Osteocyte (in vitro differentiated cells): ENCODE measurements at places on chromosomes 2 and 18.

GRCh38 chr2:128734521-128735295 is 416.0 kb upstream of the HS6ST1 start:
- no peak overlapping the region for H3K27ac ChIP-seq
- no peaks in the 10 kb centered on the region for H3K27me3 ChIP-seq
- peaks cover 43% of the 10 kb centered on the region for H3K4me1 ChIP-seq

DNA sequence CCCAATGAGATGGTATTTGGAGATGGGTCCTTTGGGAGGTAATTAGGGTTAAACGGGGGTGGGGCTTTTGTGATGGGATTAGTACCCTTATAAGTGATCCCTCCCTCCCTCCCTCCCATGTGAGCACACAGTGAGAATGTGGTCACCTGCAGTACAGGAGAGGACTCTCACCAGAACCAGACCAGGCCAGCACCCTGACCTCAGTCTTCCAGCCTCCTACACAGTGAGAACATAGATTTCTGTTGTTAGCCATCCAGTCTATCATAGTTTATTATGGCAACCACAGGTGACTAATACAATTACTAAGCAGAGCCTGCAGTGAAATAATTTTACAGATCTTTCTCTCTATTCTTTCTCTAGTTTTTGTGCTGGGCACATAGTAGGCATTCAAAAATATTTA is 137.7 kb upstream of the PKDCC start:
- no peaks in the 10 kb centered on the region for H3K36me3 ChIP-seq
- H3K4me3 ChIP-seq: no peak overlapping the region
- peaks cover 47% of the 10 kb centered on the region for H3K4me1 ChIP-seq

DNA sequence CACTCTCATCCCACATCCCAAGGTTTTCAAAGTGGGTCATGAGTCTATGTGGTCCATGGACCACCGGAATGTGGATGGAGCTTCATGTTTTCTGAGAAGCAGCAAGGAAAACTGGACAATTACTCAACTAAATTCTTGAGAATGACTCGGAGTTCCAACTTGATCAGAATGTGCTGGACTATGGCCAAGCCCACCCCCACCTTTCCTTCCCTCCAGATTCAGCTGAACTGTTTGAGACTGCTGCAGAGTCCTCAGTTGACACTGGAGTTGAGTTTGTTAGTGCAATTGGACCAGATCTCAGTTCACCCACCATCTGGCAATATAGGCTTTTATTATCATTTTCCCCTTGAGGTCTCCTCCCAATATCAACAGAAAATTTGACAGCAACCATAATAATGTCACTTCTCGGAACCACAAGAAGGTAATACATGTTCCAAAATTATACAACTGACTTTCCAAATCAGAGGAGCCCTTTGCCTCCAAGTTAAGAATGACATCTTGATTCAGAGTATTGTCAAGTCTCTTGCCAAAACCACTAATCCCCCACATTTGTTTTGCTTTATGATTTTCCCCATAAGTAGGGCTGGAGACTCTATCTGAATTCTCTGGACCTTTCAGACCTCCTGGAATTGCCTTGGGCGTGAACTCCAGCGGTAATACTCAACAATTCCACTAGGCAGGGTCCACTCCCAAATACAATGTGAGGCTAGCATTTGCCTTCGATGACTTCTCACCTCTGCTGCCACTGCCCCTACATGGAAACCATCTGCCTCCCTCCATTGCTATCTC is 8.8 kb downstream of the COL4A4 start:
- no peaks in the 10 kb centered on the region for H3K4me1 ChIP-seq
- H3K36me3 ChIP-seq: no peaks in the 10 kb centered on the region
- H3K27me3 ChIP-seq: peaks cover 21% of the 10 kb centered on the region
- no peak overlapping the region for H3K4me3 ChIP-seq

- H3K4me1 ChIP-seq: peaks cover 8% of the 10 kb centered on the region
- peaks cover 18% of the 10 kb centered on the region for H3K27me3 ChIP-seq
- DNase-seq: no peak
- H3K36me3 ChIP-seq: no peaks in the 10 kb centered on the region
- H3K4me3 ChIP-seq: no peak overlapping the region
- H3K27ac ChIP-seq: no peak overlapping the region
These were observed 31.2 kb upstream of the SLC66A3 start for GRCh38 chr2:11123856-11124759.

DNA sequence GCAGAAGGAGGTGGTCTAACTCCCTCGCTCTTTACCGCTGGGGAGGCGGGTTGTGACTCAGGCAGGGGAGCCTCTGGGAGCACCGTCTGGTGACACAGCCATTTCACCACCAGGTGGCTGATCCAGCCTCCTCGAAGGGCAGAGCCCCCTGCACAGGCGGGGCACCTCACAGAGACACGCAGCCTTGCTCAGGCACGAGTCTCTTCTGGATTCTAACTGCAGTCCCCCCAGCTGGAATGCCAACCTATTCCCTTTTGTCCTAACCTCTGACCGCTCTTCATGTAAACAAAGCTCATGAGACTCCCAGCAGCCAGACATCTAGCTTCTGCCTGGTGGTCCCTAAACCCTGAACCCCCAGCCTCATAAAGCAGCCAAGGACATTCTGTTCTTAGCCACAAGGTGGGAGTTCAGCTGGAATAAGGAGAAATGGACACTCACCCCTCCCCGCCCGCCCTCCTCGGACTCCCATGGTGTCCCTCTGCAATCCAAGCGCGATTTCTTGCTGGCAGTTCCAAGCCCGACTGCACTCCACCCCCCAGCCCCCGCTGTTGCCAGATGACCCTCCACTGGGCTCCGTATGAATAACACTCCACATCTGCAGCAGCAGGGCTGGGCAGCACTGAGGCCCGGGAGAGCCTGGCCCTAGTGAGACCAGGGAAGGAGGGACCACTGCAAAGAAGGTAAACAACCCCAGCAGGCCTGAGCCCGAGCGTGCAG is 84.3 kb downstream of the TNS1 start:
- peaks cover 76% of the 10 kb centered on the region for H3K4me1 ChIP-seq
- H3K36me3 ChIP-seq: peaks cover 15% of the 10 kb centered on the region
- peak overlapping the region; percentile 53 for H3K27ac ChIP-seq
- no peaks in the 10 kb centered on the region for H3K27me3 ChIP-seq
- no peak overlapping the region for H3K4me3 ChIP-seq

- H3K27ac ChIP-seq: peak overlapping the region; percentile 99
- H3K4me1 ChIP-seq: peaks cover 47% of the 10 kb centered on the region
- no peaks in the 10 kb centered on the region for H3K27me3 ChIP-seq
- H3K36me3 ChIP-seq: peaks cover 5% of the 10 kb centered on the region
- H3K4me3 ChIP-seq: peak overlapping the region; percentile 53
- DNase-seq: no peak
These were observed 45.2 kb downstream of the ACVR1 start for GRCh38 chr2:157830696-157831570.

DNA sequence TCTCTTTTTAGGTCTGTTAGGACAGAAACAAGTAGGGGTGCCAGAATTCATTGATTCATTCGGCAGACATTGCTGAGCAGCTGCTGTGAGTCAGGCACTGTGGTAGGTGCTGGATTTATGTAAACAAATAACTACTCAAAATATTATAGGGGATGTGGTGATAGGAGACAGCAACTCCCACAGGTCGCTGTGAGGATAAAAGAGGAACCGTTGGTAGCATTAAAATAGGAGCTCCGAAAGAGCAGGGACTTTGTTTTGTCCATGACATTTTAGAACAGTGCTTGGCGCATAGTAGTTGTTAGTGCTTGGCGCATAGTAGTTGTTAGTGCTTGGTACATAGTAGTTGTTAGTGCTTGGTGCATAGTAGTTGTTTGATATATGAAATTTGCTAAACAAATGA is 29.2 kb downstream of the ATP6V1C2 start:
- H3K4me1 ChIP-seq: peaks cover 2% of the 10 kb centered on the region
- H3K36me3 ChIP-seq: no peaks in the 10 kb centered on the region
- peaks cover 30% of the 10 kb centered on the region for H3K27me3 ChIP-seq
- no peak overlapping the region for H3K4me3 ChIP-seq

- H3K27ac ChIP-seq: no peak overlapping the region
- H3K4me3 ChIP-seq: no peak overlapping the region
- DNase-seq: no peak
- H3K27me3 ChIP-seq: no peaks in the 10 kb centered on the region
These were observed 56.7 kb downstream of the ABCB11 start for GRCh38 chr2:168974428-168974827.

DNA sequence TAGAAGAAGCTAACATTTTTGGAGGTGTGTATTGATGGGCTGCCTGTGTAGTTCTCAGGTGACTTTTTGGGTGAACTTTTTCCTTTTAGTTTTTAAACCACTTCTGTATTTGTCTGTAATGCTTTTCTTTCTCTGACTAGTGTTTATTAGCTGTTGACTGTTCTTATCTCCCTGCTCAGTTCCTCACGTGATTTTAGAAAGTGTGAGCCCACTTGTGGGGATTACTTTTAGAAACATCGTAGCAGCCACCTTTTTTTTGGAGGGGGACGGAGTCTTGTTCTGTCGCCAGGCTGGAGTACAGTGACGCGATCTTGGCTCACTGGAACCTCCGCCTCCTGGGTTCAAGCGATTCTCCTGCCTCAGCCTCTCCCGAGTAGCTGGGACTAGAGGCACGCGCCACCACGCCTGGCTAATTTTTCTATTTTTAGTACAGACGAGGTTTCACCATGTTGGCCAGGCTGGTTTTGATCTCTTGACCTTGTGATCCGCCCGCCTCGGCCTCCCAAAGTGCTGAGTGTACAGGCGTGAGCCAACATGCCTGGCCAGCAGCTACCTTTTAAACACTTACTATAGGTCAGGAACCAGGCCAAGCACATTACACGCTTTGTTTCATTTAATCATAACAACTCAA is 9.2 kb upstream of the CDKL4 start:
- H3K4me3 ChIP-seq: no peak overlapping the region
- no peaks in the 10 kb centered on the region for H3K4me1 ChIP-seq
- no peak for DNase-seq

GRCh38 chr2:28801726-28802125 is 8.9 kb upstream of the SPDYA start:
- H3K4me3 ChIP-seq: no peak overlapping the region
- DNase-seq: no peak
- H3K4me1 ChIP-seq: peaks cover 2% of the 10 kb centered on the region
- peaks cover 54% of the 10 kb centered on the region for H3K36me3 ChIP-seq
- no peaks in the 10 kb centered on the region for H3K27me3 ChIP-seq

- peak overlapping the region; percentile 77 for H3K27ac ChIP-seq
- DNase-seq: no peak
- no peaks in the 10 kb centered on the region for H3K27me3 ChIP-seq
- peaks cover 40% of the 10 kb centered on the region for H3K4me1 ChIP-seq
These were observed 47.5 kb upstream of the TXNDC2 start for GRCh38 chr18:9838144-9838877.

DNA sequence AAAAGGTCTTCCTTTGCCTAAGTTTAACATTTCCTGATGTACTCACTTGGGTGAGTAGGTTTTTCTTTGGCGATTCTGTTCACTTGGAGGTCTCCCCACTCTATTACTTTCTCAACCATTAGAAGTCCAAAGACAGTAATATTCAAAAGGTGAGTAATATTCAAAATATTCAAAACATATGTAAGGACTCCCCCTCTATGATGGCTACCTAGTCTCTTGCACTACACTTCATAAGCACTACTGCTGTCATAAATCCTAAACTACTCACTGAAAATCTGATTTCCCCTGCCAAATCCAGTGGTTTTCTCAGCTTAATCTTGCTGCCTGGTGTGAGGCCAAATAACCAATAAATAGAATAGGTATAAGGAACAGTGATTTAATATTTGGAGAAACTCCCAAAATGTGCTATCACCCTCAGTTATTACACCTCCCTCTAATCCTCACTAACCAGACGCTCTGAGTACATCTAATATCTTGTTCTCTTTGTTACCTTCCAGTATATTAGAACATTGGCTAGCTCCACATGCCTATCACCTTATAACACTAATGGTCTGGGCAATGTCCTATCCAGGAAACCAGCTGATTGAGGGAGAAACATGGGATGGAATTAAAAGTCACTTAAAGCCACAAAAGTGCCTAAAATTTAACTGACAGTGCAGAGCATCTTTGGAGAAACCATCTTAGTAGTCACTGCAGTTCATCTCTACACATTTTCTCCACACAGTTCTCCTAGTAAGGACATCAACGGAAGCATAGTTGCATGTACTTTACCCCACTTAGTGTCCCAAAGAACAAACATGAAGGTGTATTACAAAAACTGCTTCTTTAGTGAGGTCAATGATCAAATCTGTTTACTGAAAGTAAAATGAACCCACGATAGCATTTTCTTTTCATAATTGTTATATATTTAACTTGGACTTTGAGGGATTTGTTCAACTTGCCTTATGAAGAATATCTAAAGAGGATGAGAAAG is 54.8 kb downstream of the MBD2 start:
- no peak overlapping the region for H3K27ac ChIP-seq
- no peak overlapping the region for H3K4me3 ChIP-seq
- H3K27me3 ChIP-seq: no peaks in the 10 kb centered on the region
- H3K4me1 ChIP-seq: peaks cover 17% of the 10 kb centered on the region

DNA sequence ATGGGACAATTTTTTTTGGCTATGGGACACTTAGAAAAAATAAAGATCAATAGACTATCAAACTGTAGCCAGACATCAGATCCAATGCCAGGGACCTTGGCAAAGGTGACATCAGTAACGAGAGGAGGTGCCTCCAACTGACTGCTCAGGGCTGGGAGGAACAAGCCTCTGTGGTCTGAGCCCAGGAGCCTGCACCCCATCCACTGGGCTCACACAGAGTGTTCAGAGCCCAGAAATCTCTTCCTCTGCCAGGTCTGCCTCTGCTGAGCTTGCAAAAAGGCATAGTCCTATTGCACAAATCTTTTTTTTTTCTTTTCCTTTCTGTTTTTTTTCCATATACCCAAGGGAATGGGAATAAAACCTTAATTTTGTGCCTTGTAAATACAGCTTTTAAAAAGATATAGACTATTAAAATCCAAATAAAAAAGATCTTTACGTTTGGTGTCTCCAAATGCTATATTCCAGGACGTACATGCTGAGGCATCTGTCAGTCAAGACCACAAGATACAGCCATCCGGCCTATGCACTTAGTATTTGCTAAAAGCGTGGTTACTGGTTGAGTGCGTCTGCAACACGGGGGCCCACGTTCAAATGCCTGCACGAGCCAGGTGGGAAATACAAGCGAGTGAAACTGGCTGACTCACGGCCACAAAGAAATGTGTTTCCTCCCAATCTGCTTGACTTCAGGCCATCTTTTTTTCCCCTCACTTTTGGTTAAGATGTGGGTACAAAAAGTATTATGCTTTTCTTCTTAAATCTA is 7.8 kb upstream of the ARHGAP25 start:
- H3K4me1 ChIP-seq: peaks cover under 1% of the 10 kb centered on the region
- no peak overlapping the region for H3K27ac ChIP-seq
- H3K36me3 ChIP-seq: no peaks in the 10 kb centered on the region
- H3K27me3 ChIP-seq: peaks cover 2% of the 10 kb centered on the region
- no peak overlapping the region for H3K4me3 ChIP-seq
- no peak for DNase-seq

DNA sequence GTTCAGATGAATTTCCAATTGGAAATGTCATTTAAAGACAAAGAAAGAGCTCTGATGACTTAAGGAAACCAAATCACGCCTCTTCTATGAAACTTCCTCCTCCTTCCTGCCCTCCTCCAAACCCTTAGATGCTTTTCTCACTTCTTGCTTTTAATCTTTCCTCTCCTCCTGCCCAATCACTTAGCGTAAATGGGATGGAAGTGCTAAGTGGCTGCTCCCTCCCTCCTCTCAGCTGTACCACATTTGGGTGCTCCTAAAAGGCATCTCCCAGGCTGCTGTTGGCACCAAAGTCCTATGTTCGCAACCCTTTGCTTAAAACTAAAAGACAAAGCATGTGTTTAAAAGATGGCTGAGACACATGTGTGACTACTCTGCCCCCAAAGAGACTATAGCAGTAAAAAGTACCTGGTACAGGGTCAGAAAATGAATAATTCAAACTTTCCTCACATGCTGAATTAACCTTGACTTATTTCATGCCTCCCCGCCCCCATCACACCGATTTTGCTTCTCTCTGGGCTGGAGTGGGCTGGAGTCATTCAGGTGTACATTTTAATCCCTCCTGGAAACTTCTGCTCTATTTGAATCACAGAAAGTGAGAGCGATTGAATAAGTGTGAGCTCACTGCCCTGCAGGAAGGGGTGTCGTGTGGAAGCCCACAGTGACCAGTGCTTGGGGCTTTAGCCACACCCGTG is 59.2 kb upstream of the KLF7 start:
- no peaks in the 10 kb centered on the region for H3K27me3 ChIP-seq
- H3K4me1 ChIP-seq: peaks cover 38% of the 10 kb centered on the region
